ENCODE measurements at places on chromosomes 3 and 15. TPM values are rescaled to one million over a fixed set of nuclear protein-coding genes. Genes with fewer than 3 reads are reported as not detected.

The GRAMD2A gene
- not detected for total RNA-seq

GRCh38 chr3:58804914-58805313 is 138.3 kb upstream of the FAM3D start:
- no peak for DNase-seq

DNA sequence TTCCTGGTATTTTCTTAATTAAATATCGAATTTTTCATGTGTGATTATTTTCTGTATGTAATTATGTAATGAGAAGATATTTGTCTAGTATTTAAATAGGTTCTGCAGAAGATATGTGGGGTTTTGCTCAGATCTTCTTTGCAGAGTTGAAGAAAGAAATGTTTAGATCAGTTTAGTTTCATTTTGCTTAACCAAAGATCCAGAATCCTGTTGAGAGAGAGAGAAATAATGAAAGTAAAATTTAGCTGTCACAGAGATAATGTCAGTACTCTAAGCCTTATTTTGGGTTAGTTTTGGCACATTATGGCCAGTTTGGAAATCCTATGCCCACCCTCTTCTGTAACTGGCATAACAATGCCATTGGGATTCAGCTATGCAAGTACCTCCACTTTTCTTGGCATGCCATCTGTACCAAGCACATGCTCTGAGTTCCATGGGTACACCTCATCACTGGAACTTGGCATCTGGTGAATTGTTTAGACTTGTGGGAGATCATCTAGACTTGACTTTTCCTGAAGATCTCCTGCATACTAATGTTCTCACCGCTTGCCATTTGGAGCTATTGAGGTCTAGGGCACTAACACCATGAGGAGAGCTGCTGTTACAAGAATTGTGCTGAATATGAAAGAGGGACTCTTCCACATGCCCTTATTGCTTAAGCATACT is 30.9 kb downstream of the PLSCR1 start:
- DNase-seq = no peak

DNA sequence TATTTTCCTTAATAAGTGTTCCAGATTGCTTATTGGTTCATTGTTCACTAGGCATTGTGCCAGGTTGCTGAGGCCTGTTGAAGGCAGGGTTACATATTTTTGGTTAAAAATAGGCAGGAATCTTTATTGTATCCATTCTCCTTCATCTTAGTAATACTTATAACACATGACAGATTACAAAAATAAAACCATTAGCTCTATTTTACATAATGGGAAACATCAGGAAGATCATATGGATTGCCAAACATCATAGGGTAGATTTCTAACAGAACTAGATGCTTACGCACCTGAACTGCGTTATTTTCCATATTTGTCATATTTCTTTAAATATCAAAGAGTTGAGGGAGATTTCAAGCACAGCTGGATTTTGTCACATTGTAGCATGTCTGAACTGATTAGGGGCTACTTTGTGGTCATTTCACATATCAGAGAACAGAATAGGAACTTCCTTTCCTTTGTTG is 462.9 kb upstream of the SGO1 start:
- no peak for DNase-seq

DNA sequence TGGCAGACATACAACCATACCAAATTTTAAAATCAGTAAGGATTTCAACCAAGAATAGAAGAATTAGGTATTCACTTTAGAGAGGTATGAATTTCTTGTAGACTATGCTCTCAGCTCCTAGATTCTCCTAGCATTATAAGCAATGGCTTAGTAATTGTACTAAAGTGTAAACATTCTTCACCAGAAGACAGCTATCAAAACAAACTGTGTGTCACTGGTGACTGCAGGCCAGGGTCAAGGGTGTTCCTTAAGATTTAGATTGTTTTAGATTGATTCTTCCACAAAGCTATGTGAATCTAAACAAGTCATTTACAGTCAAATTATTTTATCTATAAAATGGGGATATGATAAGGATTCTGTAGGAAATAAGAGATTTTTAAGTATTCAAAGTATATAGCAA is 23.1 kb upstream of the GP5 start:
- no peak for DNase-seq

The CADM2 gene
- total RNA-seq = not detected

- DNase-seq = no peak
Observed at GRCh38 chr3:133376810-133377209, 23.0 kb upstream of the BFSP2 start.

- no peak for DNase-seq
Observed at GRCh38 chr15:50871832-50872231, 36.7 kb upstream of the AP4E1 start.

The IFT80 gene
- total RNA-seq = 48.9 TPM

DNA sequence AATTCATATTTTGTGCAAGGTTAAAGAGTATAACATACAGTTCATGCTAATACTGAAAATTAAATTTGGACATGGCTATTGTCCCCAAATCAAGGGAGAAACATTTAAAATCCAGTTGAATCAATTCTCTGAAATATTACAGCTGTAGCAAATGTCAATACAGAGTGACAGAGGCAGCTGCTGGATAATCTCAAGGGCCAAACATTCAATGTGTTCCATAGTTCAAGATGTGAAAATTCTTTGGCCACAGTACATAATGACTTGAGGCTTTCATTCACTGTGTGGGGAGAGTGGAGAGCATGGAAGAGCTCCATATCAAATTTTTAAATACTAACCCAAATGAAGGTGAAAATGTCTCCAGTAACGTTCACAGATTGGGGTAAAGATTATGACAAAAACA is 1192.8 kb upstream of the CADM2 start:
- no peak for DNase-seq

DNA sequence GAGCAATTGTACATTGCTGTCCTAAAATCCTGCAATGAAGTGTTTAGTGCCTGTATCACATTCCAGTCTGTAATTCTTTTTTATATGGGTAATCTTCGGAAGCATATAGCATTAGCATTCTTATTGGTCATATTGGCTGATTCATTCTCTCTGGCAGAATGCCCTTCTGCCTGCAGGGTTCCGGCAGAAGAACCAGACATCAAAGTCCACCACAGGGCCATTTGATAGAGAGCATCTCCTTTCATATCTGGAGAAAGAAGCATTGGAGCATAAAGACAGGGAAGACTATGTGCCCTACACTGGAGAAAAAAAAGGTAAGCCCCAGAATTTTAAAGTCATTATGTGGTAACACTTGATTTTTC is 39.6 kb downstream of the TMOD3 start:
- DNase-seq = no peak

GRCh38 chr3:18766974-18767373 is 341.8 kb upstream of the SATB1 start:
- DNase-seq = no peak

The HRG gene
- not detected for total RNA-seq

DNA sequence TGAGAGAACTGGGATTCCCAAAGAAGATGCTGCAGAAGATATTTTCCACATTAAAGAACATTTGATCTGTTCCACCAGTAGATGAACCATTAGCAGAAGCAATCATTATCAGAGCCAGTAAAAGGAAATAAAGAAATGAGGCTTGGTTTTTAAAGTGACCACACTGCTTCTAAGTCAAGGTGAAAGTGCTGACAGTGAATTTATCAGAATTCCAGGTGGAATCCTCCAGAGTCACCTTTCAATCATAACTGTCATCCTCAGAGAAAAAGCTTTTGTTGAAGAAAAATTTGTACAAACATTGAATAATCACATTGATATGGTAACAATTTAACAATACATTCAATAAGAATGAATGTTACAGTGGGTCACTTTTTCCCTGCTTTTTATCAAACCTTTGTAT is 99.8 kb downstream of the GREM1 start:
- DNase-seq = no peak

GRCh38 chr3:55658690-55659562 is 171.8 kb upstream of the WNT5A start:
- DNase-seq = peak; percentile 65

DNA sequence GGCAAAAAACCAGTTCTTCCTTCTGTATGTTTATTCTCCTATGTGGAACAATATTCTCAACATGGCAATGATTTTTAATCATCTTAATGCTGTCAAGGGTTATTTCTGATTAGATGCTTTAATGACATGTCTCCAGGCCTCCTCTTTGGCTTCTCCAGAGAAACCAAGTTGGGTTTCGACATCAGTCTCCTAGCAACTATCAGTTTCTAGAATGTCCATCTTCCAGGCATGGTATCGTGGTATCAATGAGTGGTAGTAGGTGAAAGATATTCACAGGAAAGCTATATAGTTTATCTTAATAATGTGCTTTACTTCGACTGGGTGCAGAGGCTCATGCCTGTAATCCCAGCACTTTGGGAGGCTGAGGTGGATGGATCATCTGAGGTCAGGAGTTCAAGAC is 128.5 kb downstream of the C3orf70 start:
- DNase-seq = no peak

DNA sequence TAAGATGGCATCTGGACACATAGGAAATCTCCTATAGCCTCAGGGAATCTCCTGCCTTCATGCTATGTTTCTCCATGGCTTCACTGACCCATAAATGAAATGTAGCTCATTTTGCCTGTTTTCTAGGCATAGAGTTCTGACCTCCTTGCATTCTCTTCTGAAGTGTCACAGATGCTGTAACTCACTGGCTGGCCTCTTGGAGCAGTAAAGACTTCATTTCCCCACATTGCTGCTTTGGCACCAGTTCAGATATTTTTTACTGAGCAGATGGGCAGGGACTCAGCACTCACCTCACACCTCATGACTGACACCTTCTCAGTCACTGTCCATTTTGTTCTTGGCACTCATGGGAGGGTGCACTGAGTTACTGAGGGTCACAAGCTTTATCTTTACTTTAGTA is 286.7 kb upstream of the TGFBR2 start:
- DNase-seq = peak; percentile 52

DNA sequence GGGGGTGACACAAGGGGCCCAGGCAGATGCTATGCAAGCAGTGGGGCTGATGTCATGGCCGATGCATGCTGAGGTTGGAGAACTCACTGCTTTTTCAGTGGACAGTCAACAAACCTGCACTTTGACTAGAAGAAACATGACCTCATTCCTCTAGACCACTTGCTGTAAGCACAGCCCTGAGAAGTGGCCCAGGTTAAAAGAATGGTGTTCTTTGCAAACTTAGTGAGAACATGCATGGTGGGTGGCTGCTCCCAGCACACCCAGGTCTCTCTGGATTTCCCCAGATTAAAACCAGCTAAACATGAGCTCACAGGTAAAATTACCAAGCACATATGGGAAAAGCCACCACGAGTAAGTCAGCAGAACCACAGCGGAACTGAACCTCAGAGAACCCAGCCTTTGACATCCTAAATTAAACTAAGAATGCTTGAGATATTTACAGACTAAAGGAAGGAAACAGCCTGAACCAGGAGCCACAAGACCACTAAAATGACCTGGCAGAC is 15.5 kb downstream of the DLEC1 start:
- DNase-seq = no peak

The DPPA2 gene
- total RNA-seq = not detected

- DNase-seq = no peak
Observed at GRCh38 chr3:138461246-138461645, 26.8 kb downstream of the ESYT3 start.

The KLHL6 gene
- total RNA-seq = 169 TPM

The TIGIT gene
- total RNA-seq = 2.3 TPM

GRCh38 chr3:42148086-42148848 is 57.1 kb downstream of the TRAK1 start:
- DNase-seq = peak; percentile 67

The GPR149 gene
- total RNA-seq = not detected

The TM4SF18 gene
- not detected for total RNA-seq

All from OCI-LY7 (cell line).